A549 treated with dexamethasone at 1 μM for 4 hours (cell line): ENCODE measurements at places on chromosomes 2 and 18. TPM values are rescaled to one million over a fixed set of nuclear protein-coding genes. Genes with fewer than 3 reads are reported as not detected.

The LYG1 gene
- total RNA-seq, result 0.74 to 1.7 TPM (median 1.2 TPM) in 5 replicates

The ADAM23 gene
- 9.5 to 10.7 TPM (median 9.8 TPM) in 5 replicates for total RNA-seq

The ASXL2 gene
- total RNA-seq, result 10.8 to 19.3 TPM (median 16.7 TPM) in 5 replicates

The TMEM37 gene
- total RNA-seq, result 1.3 to 2.7 TPM (median 2.5 TPM) in 5 replicates

The DUSP19 gene
- 0.53 to 1.1 TPM (median 1.0 TPM) in 5 replicates for total RNA-seq

The SLC4A3 gene
- total RNA-seq, result 1.9 to 4.0 TPM (median 2.9 TPM) in 5 replicates

The RBMS1 gene
- total RNA-seq, result 46.1 to 61.4 TPM (median 56.6 TPM) in 5 replicates

The WNT10A gene
- 0.05 to 0.08 TPM (median 0.06 TPM) in 5 replicates for total RNA-seq

The FSHR gene
- not detected in 5 replicates for total RNA-seq

The ANKRD62 gene
- not detected in 5 replicates for total RNA-seq
